ENCODE measurements at places on chromosomes 11 and 22. TPM values are rescaled to one million over a fixed set of nuclear protein-coding genes. Genes with fewer than 3 reads are reported as not detected.

The USH1C gene
- total RNA-seq = not detected

The RIMBP3C gene
- 0.68 TPM for total RNA-seq

GRCh38 chr22:43110927-43111623 lies 525 bp downstream of the BIK start:
- peak overlapping the region; percentile 52 for H3K4me3 ChIP-seq
- H3K27me3 ChIP-seq = peaks cover 39% of the 10 kb centered on the region
- peaks cover 4% of the 10 kb centered on the region for H3K4me1 ChIP-seq
- H3K27ac ChIP-seq = no peak overlapping the region

DNA sequence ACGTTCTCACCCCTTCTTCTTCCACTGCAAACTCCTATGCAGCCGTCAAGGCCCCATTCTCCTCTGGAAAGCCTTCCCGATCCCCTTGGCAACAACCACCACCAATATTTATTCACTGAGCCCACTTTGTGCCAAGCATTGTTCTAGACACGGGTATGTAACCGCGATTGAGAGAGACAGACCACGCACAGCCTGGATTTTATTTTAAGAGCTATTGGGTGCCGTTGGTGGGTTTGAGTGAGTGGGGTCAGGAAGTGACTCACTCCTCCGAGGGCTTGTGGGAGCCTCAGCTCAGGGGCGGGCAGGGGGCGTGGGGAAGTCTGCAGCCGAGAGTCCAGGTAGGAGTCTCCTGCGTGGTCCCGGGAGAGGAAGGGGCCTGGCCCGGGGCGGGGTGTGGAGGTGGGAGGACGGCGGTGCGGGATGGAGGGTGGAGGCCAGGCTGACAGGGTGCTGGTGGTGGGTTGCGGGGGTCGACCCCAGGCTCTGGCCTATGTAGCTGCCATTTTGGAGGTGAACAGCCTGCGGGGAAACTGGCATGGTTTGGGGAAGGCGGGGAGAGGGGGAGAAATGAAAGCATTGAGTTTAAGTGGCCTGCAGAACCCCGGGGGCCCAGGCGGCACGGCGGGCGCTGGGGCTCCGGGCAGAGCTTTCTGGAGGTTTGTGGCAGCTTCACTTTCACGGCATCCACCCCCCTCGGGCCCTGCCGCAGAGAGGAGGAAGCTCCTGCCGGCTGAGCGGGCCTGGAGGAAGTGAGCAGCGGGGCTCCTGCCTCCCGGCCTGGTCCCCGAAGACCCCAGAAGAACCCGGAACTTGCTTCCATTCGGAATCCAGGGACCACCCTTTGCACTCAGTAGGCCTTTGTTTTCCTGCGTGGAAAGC lies 547 bp downstream of the PARVG start:
- DNase-seq = no peak
- H3K4me3 ChIP-seq = no peak overlapping the region
- H3K36me3 ChIP-seq = no peaks in the 10 kb centered on the region
- no peak overlapping the region for H3K27ac ChIP-seq
- peaks cover 2% of the 10 kb centered on the region for H3K4me1 ChIP-seq
- peaks cover 51% of the 10 kb centered on the region for H3K27me3 ChIP-seq

- H3K4me1 ChIP-seq = peaks cover 4% of the 10 kb centered on the region
- DNase-seq = no peak
- H3K36me3 ChIP-seq = peaks cover 7% of the 10 kb centered on the region
- no peak overlapping the region for H3K27ac ChIP-seq
- H3K27me3 ChIP-seq = no peaks in the 10 kb centered on the region
- no peak overlapping the region for H3K4me3 ChIP-seq
These were observed 78.1 kb downstream of the GAB2 start for GRCh38 chr11:78339483-78339882.

GRCh38 chr11:27807596-27807995 lies 107.3 kb upstream of the BDNF start:
- no peak for DNase-seq
- no peak overlapping the region for H3K4me3 ChIP-seq
- no peaks in the 10 kb centered on the region for H3K4me1 ChIP-seq
- no peak overlapping the region for H3K27ac ChIP-seq

- no peak for DNase-seq
- H3K4me1 ChIP-seq = peaks cover 70% of the 10 kb centered on the region
- H3K4me3 ChIP-seq = peak overlapping the region; percentile 40
- no peaks in the 10 kb centered on the region for H3K27me3 ChIP-seq
- peak overlapping the region; percentile 93 for H3K27ac ChIP-seq
- peaks cover 31% of the 10 kb centered on the region for H3K36me3 ChIP-seq
These were observed 39.3 kb downstream of the RPL27A start for GRCh38 chr11:8721609-8722500.

GRCh38 chr11:75849894-75850293 lies 34.9 kb downstream of the UVRAG start:
- no peak for DNase-seq
- peaks cover 9% of the 10 kb centered on the region for H3K36me3 ChIP-seq
- no peaks in the 10 kb centered on the region for H3K27me3 ChIP-seq
- no peak overlapping the region for H3K4me3 ChIP-seq
- H3K4me1 ChIP-seq = peaks cover 3% of the 10 kb centered on the region

DNA sequence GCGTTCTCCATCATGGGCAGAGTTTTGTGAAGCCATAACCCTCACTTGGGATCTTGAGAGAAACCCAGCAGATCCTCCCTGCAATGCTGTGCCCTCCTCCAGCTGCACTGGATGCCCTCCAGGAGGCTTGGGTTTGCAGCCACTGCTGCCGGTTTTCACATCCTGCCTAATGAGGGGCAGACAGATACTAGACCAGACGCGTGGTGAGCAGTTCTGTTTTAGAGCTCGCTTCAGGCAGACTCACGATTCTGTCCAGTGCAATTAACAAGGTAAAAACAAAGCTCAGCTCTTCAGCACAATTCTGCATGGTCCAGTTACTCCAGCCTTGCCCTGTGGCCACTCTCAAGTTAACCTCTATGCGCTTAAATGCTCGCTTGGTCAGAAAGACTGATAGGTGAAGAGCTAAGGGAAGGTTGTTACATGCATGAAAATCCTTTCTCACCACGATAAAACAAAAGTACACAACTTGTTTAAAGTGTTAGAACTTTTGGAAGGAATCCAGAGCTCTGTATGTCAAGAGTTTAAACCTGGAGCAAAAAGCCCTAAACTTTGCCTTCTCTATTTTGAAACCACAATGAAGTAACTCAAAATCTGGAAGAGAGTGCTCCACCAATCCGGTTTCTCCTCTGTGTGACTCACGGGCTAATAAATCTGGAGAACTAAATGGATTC lies 292.3 kb upstream of the FAT3 start:
- peaks cover 30% of the 10 kb centered on the region for H3K27me3 ChIP-seq
- no peaks in the 10 kb centered on the region for H3K4me1 ChIP-seq
- H3K27ac ChIP-seq = no peak overlapping the region
- no peaks in the 10 kb centered on the region for H3K36me3 ChIP-seq
- no peak overlapping the region for H3K4me3 ChIP-seq

Measured in osteocyte (in vitro differentiated cells).